ENCODE measurements at places on chromosomes 4 and X. TPM values are rescaled to one million over a fixed set of nuclear protein-coding genes. Genes with fewer than 3 reads are reported as not detected.

The PNMA5 gene
- not detected for total RNA-seq

The CCKAR gene
- total RNA-seq, result 14.9 TPM

The MSX1 gene
- total RNA-seq, result 3.7 TPM

The GAGE12J gene
- total RNA-seq, result not detected

The PAGE1 gene
- total RNA-seq, result not detected

The LRRC66 gene
- 1.1 TPM for total RNA-seq

The ZNF711 gene
- total RNA-seq, result 34.5 TPM

The TMPRSS11F gene
- total RNA-seq, result 0.72 TPM

The DIPK2B gene
- total RNA-seq, result 30.2 TPM

The NDNF gene
- total RNA-seq, result 51.1 TPM

The ERAS gene
- total RNA-seq, result not detected

The SLITRK4 gene
- total RNA-seq, result 8.1 TPM

The GAGE12H gene
- total RNA-seq, result not detected

The BTK gene
- 3.6 TPM for total RNA-seq

DNA sequence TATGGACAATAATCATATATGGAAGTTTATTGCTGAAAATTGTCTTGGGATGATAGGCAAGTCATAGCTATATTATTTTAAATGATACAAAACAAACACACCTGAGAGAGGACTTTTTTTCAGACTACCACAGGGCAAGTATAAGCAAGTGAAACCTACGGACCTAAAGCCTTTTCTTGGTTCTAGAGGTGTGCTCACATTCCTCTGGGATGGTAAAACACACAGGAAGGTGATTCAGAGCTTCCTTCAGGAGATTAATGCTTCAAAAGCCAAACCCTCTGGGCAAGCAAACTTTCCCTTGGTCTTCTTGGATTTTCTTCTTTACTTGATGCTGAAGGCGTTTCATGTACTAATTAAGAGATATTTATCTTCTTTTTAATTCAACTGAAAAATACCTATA, 60.1 kb upstream of the ACSL4 start:
- peak; percentile 20 for DNase-seq

GRCh38 chr4:175758050-175759024, 53.7 kb downstream of the GPM6A start:
- no peak for DNase-seq

GRCh38 chrX:17082831-17083230, 136.4 kb downstream of the REPS2 start:
- peak; percentile 32 for DNase-seq

GRCh38 chrX:107728371-107729099, 47.1 kb downstream of the TSC22D3 start:
- no peak for DNase-seq

GRCh38 chrX:118346258-118347094, 570 bp downstream of the WDR44 start:
- DNase-seq, result peak; percentile 65

DNA sequence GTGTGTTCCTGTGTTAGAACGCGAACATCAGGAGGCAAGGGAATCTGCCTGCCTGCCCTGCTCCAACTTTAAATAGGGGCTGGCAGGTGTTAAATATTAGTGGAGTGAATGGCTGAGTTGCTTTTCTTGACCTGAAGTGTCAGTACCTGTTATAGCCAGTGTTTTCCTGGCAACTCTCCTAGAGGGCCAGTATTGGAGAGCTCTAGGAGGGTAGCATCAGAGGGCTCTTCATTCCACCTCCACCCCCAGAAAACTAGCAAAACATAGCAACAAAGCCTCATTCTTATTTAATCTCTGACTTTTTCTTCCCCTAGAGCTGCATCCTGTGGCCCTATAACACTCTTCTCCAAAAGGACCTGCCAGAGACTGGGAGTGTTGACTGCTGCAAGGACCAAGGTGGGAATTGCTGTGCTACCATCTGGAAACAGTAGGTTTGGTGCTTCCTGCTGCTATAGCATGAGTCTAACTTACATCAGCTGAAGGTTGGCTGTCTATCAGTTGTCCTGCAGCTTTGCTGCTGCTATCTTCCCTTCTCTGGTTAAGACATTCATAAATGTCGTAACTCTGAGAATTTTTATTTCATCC, 33.5 kb downstream of the SGMS2 start:
- DNase-seq, result no peak

GRCh38 chr4:8770518-8771257, 101.0 kb downstream of the HMX1 start:
- DNase-seq, result no peak

GRCh38 chr4:78218260-78218659, 161.1 kb downstream of the FRAS1 start:
- no peak for DNase-seq

- no peak for DNase-seq
Observed at GRCh38 chr4:8552024-8552423, 28.2 kb upstream of the GPR78 start.

DNA sequence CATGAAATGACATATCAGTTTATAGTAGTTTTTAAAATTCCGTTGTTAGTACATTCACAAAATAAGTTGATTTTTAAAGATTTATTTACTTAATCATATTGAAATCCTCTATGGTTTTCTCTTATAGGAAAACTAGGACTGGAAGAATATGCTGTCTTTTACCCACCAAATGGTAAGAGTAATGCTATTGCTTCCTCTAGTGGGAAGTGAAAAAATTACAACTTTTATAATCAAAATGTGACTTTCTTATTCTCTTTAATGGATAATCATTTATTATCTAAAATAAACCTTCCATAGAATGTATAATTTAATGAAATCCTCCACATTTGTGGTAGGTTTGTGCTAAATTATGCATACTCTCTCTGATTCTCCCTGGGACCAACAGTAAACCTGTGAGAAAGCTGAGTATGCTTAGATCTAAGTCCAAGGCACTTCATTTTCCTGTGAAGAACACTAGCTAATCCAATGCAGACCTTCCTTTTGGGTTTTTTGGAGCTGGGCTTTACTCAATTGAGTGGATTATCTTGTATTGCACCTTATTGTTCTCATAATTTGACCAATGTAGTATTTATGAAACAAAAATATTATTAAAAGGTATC, 136.2 kb downstream of the TBC1D19 start:
- peak; percentile 60 for DNase-seq

DNA sequence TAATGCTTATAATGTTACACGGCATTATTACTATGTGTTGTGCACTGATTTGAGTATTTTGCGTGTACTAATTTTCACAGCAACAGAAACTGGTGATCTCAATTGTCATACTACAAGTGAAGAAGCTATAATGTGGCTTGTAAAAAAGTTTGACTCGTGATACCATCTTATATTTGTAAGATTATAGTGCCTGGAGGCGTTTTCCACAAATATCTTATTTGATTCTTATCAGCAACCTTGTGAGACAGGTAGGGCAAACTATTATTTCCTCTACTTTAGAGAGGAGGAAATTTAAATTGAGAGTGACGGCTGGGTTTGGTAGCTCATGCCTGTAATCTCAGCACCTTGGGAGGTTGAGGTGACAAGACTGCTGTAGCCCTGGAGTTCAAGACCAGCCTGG, 4.5 kb downstream of the CUL4B start:
- no peak for DNase-seq

DNA sequence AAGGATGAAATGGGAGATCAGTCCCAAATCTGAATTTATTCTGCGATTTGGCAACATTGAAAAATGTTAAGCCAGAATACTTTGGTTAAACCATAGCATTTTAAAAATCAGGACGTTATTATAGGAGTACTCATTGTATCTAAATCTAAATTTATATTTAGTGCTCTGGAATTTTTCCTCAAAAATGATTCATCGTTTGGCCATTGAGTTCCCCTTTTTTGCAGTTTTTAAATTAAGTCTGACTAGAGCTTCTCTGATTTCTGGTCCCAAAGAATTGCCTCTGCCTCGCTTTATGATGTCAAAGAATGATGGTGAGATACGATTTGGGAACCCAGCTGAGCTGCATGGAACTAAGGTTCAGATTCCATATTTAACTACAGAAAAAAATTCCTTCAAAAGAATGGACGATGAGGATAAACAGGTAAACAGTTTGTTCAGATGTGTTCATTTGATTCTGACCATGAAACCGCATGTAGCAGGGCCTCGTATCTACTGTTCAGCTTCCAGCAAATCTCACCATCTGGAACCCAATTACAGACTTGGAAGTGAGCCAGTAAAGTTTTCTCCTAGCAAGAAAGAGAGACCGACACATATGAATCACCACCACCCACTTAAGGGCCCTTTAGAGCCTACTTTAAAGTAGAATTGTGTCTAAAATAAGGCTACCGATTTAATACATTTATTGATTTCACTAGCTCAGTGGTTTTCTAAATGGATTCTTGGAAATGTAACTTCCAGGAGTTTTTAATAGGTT, 75.6 kb downstream of the REPS2 start:
- DNase-seq, result peak; percentile 67

DNA sequence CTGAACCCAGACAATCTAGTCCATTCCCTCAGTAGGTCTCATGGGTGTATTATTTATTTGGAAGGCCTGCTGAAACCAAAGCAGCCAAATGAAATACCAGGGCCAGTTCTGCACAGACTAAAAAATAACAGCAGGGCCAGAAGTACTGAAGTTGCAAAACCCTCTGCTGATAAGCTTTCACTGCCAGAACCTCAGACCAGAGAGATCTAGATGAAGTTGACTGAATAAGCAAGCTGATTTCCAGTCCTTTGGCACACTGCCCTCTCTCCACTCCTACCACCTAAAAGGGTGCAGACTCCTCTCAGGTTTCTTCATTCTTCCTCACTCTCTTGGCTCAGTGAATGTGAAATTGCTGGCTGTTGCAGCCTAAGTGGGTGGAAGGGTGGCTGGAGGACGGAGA, 276.7 kb upstream of the KLF3 start:
- peak; percentile 46 for DNase-seq

- DNase-seq, result no peak
Observed at GRCh38 chr4:138224614-138225013, 17.5 kb downstream of the SLC7A11 start.

GRCh38 chr4:102687982-102688433, 72.8 kb downstream of the MANBA start:
- DNase-seq, result no peak

GRCh38 chr4:112199041-112199440, 32.5 kb upstream of the AP1AR start:
- no peak for DNase-seq

DNA sequence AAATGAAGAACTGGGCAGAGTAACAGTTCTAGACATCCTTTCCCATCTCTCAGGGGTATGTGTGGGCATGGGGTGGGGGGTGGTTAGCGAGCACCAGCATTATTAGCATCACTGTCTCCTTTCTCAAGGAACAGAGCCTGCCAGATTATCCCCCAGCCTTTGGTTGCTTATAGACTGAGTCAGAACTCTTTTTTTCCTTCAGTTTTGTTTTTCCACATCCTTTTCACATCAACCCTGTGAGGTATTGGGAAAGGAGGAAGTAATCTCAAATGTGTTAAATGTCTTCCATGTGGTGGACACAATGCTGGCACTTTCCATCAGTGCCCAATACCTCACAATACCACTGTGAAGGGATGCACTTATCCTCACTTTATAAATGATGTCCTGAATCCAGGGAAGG, 3.1 kb upstream of the FGF16 start:
- DNase-seq, result no peak

GRCh38 chrX:30906726-30907125, 17.7 kb upstream of the TAB3 start:
- no peak for DNase-seq

DNA sequence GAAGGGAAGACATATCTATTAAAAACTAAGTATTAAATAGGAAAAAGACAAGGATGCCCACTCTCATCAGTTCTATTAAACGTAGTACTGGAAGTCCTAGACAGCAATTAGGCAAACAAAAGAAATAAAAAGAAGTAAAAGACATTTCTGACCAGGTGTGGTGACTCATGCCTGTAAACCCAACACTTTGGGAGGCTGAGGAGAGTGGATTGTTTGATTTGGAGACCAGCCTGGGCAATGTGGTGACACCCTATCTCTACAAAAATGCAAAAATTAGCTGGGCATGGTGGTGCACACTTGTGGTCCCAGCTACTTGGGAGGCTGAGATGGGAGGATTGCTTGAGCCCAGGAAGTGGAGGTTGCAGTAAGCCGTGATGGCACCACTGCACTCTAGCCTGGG, 1071.8 kb downstream of the FAT4 start:
- DNase-seq, result no peak

DNA sequence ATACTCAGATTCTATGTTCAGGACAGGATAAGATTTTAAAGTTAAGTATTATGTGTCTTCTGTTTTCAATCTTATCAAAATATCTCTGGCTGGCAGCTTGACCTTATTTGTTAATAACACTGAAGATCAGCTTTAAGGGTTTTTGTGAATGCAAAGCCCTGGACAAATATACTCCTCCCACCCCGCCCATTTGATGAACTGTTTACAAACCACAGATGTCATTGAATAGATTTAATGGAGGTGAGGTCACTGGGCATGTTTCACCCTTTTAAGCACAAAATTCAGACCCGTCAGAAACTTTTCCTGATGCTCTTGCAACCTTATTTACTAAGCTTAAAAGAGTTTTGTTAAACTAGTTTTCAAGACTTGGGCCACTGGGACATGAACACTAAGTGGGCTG, 10.1 kb upstream of the CXCL8 start:
- peak; percentile 19 for DNase-seq

- DNase-seq, result no peak
Observed at GRCh38 chr4:182278729-182279128, 35.5 kb downstream of the TENM3 start.

DNA sequence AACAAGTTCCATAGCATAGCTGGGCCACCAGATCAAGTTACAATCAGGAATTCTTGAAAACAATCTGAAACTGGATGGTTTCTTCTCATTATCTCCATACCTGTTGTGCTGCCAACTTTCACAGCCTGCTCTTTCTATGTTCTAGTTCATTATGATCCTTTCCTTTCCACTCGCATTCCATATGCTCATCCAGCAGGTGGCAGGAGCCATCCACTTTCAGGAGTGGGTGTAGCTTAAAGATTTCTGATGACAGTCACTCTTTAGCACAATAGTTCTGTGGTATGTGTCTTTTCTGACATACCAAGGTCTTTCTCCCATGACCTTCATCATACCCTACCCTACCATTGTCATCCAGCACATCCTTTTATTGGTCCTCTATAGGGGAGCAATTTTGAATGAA, 46.4 kb downstream of the PAGE2 start:
- DNase-seq, result peak; percentile 45

DNA sequence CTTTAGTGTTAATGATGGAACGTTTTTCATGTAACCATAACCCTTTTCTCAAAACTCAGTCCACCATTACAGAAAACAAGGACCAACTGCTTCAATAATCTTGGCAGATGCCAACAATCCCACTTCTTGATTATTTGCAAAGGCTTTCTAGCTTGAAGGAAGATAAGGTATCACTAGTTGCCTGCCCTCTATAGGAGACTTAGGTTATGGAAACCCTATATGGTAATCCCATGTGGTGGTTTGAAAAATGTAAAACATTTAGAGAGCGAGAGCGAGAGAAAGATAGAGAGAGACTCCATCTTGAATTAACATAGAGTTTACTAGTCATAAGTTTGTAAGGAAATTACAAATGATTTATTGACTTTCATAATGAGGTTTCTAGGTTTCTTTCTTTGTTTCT, 1627.5 kb upstream of the TENM3 start:
- no peak for DNase-seq
